ENCODE measurements at places on chromosomes 2 and 18. TPM values are rescaled to one million over a fixed set of nuclear protein-coding genes. Genes with fewer than 3 reads are reported as not detected.

The EGR4 gene
- not detected for total RNA-seq

The SMAD4 gene
- 115 TPM for total RNA-seq

The GAREM1 gene
- total RNA-seq, result 15.4 TPM

The SH3YL1 gene
- total RNA-seq, result 40.6 TPM

The TEX44 gene
- not detected for total RNA-seq

GRCh38 chr2:25814681-25815080, 63.6 kb downstream of the ASXL2 start:
- H3K36me3 ChIP-seq, result no peaks in the 10 kb centered on the region
- no peaks in the 10 kb centered on the region for H3K4me1 ChIP-seq
- no peak overlapping the region for H3K27ac ChIP-seq

DNA sequence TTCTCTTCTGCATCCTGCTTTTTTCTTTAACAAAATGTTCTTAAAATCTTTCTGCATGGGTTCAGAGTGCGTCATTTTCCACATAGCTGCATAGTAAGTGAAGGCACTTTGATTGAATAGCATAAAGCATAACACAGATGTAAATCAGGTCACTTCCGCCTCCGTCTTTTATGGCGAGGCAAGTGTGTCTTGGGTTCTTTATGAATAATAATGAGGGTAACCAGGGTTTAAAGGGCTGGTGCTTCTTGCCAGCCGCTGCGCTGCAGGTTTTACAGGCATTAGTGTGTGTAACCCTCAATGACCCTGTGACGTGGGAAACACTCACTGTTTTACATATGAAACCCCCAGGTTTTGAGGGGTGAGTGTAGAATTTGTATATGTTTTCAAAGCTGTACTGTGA, 164.2 kb downstream of the MYT1L start:
- no peaks in the 10 kb centered on the region for H3K4me1 ChIP-seq
- H3K27ac ChIP-seq, result no peak overlapping the region
- H3K4me3 ChIP-seq, result no peak overlapping the region
- no peaks in the 10 kb centered on the region for H3K27me3 ChIP-seq
- DNase-seq, result no peak
- no peaks in the 10 kb centered on the region for H3K36me3 ChIP-seq

GRCh38 chr2:189799531-189799930, 15.3 kb downstream of the PMS1 start:
- no peak overlapping the region for H3K4me3 ChIP-seq
- no peaks in the 10 kb centered on the region for H3K36me3 ChIP-seq
- no peaks in the 10 kb centered on the region for H3K4me1 ChIP-seq
- no peak for DNase-seq

DNA sequence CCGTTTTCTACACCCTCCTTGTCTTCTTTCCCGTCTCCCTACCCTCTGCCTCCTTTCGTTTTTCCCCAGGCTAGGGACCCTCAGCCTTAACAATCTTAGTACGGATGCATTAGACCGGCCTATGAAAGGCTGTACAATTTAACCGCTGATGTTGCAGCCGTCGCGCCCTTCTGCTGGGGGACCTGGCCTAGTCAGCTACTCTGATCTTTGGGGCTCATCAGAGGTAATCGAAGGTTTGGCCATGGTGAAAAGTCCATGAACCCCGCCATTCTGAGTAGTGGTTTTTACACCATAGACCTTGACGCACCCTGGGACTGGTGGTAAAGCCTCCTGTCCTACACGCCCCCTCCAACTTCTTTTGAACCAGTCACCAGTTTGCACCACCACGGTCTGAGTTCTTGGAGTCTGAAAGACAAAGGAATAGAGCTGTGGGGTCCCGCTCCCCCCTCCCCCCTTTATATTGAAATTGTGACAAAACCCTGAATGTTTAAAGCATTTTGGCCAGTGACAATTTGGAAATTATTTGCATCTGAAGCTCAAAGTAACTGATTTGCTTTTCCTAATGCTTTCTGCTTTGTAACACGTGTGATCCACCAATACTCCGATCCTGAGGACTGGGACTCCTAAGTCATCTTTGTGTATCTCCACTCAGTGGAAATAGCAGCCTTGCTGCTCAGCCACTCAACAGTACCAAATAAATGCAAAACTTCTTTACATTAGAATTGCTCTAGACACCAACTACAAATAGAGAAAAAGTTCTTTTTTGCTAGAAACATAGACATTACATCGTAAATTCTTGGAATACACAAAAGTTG, 642 bp upstream of the SRSF7 start:
- H3K27ac ChIP-seq, result peak overlapping the region; percentile 97
- H3K36me3 ChIP-seq, result peaks cover 23% of the 10 kb centered on the region
- no peaks in the 10 kb centered on the region for H3K27me3 ChIP-seq
- peak overlapping the region; percentile 93 for H3K4me3 ChIP-seq

DNA sequence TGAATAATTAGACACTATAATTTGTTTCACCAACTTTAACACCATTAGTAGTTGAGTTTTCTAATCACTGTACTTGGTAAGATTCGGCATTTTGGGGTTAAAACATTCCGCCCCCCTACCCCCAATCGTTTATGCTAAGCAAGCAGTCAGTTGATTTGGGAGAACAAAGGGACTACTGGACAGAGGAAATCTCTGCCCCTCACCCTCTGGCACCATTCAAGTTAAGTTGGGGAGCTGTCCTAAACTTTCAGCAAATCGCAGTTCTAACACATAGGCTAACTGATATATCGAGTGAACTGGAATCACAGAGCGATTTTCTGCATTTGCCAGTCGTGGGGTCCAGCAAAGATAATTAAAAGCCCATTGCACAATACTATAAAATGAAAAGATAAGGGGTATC, 5.6 kb downstream of the KLF7 start:
- no peak overlapping the region for H3K4me3 ChIP-seq
- H3K27ac ChIP-seq, result no peak overlapping the region
- no peak for DNase-seq
- H3K36me3 ChIP-seq, result no peaks in the 10 kb centered on the region
- no peaks in the 10 kb centered on the region for H3K27me3 ChIP-seq

DNA sequence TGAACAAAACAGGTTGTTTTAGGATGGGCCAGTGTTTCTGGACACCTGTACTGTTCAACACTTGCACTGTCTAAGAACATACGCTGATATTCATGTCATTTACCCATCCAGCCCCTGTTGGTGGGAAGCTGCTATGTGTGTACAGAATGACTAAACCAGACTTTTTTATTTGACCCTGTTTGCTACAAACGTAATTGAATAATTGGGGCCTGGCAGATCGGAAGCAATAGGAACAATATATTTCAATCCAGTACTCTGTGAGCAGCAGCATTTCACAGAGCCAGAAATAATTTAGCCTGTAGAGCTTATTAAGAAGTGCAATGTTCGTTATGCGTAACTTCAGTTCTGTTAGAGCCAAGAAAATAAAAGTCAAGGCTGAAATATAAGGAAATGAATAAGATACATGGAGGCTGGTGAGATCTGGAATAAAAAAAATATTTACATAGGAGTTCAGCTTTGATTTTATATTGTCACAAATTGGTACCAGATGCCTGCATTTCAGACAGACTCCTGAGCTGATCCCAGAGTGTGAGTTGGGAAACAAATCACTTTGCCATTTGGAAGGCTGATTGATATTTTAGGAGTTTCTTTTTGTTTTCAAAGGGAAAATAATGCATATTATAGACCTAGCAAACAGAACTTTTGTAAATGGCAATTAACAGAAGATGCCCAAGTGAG, 19.7 kb downstream of the CABLES1 start:
- H3K36me3 ChIP-seq, result no peaks in the 10 kb centered on the region
- H3K4me1 ChIP-seq, result peaks cover 10% of the 10 kb centered on the region
- DNase-seq, result no peak
- peak overlapping the region; percentile 43 for H3K27ac ChIP-seq
- peak overlapping the region; percentile 12 for H3K4me3 ChIP-seq

DNA sequence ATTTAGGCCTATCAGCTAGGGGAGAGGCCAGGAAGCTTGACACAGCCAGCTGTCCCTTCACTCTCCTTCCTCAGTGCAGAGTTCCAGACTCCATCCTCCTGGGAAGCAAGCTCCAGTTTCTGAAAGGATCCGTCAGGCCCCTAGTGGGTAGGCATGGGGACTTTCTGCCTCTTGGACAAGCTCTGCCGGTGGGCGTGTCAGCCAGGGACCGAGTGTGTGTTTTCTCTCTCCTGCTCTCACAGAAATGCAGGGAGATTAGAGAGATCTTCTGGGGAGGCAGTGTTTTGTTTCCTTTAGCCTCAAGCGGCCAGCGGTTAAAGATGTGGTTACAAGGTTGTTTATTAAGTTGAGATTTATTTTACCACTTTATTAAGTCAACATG, 29.9 kb upstream of the OTOS start:
- H3K36me3 ChIP-seq, result no peaks in the 10 kb centered on the region
- no peak overlapping the region for H3K4me3 ChIP-seq
- DNase-seq, result no peak
- no peak overlapping the region for H3K27ac ChIP-seq

DNA sequence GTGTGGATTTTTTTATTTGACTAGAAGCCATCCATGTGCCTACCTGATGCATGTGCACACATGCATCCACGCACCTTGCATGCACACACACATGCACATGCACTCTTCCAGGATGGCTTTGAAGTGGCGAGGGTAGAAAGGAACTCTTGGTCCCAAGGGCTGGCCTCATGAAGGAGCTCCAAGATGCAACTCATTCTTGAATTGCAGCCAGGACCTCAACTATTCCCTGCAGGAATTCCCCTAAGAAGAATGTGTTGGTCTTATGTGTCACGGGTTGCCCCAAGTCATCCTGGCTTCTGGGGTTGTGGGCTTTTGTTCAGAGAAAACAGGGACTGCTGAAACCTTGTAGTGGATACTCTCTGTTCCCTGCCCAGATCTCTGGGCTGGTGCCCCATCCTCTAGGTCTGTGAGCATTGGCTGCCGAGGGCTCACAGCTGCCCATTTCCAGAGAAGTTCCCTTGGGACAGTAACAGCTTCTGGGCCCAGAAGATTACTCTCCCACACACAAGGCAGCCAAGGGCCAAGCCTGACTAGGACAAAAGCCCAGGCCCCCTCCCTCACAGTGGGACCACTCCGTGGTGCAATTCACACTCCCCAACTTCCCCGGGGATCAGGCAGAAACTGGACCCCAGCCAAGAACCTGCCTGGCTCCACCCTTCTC, 137.6 kb downstream of the COPS8 start:
- no peaks in the 10 kb centered on the region for H3K27me3 ChIP-seq
- no peaks in the 10 kb centered on the region for H3K36me3 ChIP-seq
- no peak overlapping the region for H3K4me3 ChIP-seq
- H3K27ac ChIP-seq, result no peak overlapping the region
- peaks cover 20% of the 10 kb centered on the region for H3K4me1 ChIP-seq

DNA sequence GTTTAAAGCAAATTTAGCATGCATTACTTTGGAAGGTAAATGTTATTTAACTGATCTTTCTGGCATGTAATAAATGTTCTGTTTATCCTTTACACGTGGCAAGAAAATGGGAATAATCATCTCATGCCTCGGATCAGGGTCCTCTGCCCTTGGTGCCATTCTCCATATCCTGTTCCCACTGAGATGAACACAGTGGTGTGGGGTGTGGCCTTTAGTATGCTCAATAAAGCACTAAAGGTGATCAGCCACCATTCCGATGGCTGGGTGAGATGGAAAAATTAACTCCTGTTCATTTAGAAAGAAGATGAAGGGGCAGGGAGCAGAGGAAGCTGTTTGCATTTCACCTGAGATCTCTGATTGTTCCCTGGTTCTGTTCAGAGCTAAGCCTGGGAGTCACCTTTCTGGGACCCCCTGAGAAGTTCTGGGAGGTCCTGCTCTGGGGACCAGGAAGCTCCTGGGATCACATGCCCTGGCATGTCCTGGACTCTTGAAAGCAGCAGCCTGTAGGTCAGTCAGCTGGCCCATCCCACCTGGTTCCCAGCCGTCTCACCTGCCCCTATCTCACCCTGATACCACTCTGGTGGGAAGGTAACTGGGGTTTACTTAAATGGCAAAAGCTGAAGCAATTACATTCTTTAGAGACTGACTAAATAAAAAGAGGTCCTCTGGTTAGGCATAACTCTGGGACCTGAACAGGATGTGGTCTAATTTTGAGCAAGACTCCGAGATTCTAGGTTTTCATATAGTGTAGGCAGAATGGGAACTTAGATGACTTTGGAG, 288.9 kb upstream of the EPAS1 start:
- H3K4me1 ChIP-seq, result no peaks in the 10 kb centered on the region
- no peak overlapping the region for H3K4me3 ChIP-seq
- H3K27me3 ChIP-seq, result no peaks in the 10 kb centered on the region
- no peak for DNase-seq
- no peaks in the 10 kb centered on the region for H3K36me3 ChIP-seq
- no peak overlapping the region for H3K27ac ChIP-seq

- DNase-seq, result no peak
- H3K4me1 ChIP-seq, result no peaks in the 10 kb centered on the region
- H3K27ac ChIP-seq, result no peak overlapping the region
- no peak overlapping the region for H3K4me3 ChIP-seq
- no peaks in the 10 kb centered on the region for H3K27me3 ChIP-seq
These were observed 45.2 kb downstream of the ST3GAL5 start for GRCh38 chr2:85843543-85843942.

- H3K36me3 ChIP-seq, result no peaks in the 10 kb centered on the region
- H3K27me3 ChIP-seq, result no peaks in the 10 kb centered on the region
- DNase-seq, result no peak
- no peak overlapping the region for H3K27ac ChIP-seq
- H3K4me1 ChIP-seq, result no peaks in the 10 kb centered on the region
These were observed 186.5 kb downstream of the CCDC102B start for GRCh38 chr18:68984342-68984741.

DNA sequence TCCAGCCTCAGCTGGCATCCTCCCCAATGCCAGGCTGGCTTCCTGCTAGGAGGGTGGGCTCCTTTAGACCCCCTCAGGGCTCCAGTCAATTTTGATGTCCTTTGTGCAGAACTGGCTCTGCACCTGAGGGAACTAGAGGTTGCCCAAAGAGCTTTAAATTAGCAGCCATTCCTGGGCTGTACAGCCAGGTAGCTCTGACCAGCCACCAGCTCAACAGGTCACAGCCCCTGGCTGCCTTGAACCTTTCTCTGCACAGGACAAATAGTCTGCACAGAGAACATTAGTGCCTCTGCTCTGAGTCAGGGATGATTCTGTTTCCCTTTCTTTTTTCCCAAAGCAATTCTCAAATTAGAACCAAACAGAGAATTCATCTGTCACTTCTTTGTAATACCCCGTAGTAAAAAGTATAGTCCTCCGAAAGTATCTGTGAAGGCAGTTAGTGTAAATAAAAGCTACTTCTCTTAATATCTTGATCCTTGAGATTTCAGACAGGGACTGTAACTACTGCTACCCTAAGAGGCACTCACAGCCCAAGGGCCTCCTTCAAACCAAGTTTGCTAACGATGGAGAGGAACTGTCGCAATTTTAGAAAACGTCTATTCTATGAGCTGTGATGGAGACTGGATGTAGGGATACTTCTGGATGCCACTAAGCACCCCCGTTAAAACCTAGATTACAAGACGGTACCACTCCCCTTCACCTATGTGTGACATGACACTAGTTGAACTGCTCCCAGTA, 3.0 kb downstream of the TTC32 start:
- no peak for DNase-seq
- peak overlapping the region; percentile 15 for H3K4me3 ChIP-seq
- H3K27me3 ChIP-seq, result no peaks in the 10 kb centered on the region

DNA sequence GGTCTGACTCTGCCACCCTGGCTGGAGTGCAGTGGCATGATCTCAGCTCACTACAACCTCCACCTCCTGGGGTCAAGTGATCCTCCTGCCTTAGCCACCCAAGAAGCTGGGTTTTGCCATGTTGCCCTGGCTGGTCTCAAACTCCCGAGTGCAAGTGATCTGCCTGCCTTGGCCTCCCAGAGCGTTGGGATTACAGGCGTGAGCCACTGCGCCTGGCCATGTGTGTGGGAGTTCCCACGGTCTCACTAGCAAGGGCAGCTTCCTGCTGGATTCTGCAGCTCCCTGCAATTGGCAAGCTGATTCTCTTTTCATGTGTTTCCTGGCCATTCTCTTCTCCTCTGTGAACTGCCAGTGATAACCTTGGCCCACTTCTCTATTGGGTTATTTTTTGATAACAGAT, 84.0 kb downstream of the USP40 start:
- H3K27me3 ChIP-seq, result no peaks in the 10 kb centered on the region
- H3K36me3 ChIP-seq, result peaks cover 13% of the 10 kb centered on the region
- no peak overlapping the region for H3K27ac ChIP-seq
- peaks cover 22% of the 10 kb centered on the region for H3K4me1 ChIP-seq
- H3K4me3 ChIP-seq, result no peak overlapping the region

All from thoracic aorta (tissue), 2 donors.